ENCODE measurements at places on chromosomes 2 and 18.

DNA sequence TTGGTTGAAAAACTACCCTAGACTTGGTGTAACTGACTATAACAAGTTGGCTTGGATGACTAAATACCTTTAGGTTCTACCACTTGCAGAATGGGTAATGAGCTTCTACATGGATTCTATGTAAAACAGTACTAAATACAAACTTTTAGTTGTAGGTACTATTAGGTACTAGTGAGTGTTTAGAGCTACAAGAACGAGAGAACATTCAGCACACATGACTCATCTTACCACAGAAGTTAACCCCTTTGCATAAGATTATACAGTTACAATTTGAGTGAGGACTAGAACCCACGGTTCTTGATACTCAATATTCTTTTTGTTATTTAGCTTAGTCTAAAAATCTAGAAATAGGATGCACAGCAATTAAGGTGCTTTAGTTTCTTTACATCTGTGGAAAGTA, 101.7 kb upstream of the TFCP2L1 start:
- DNase-seq, result no peak

GRCh38 chr2:131008967-131009366, 84.3 kb downstream of the FAM168B start:
- no peak for DNase-seq

GRCh38 chr2:210224941-210225672, at the start of gene ACADL:
Gene ACADL (minus strand): TSS chr2:210225447. CDS start chr2:210225263, 184 bp downstream.
- DNase-seq, result no peak

GRCh38 chr2:129329574-129329973, 649.9 kb upstream of the RAB6C start:
- DNase-seq, result no peak

DNA sequence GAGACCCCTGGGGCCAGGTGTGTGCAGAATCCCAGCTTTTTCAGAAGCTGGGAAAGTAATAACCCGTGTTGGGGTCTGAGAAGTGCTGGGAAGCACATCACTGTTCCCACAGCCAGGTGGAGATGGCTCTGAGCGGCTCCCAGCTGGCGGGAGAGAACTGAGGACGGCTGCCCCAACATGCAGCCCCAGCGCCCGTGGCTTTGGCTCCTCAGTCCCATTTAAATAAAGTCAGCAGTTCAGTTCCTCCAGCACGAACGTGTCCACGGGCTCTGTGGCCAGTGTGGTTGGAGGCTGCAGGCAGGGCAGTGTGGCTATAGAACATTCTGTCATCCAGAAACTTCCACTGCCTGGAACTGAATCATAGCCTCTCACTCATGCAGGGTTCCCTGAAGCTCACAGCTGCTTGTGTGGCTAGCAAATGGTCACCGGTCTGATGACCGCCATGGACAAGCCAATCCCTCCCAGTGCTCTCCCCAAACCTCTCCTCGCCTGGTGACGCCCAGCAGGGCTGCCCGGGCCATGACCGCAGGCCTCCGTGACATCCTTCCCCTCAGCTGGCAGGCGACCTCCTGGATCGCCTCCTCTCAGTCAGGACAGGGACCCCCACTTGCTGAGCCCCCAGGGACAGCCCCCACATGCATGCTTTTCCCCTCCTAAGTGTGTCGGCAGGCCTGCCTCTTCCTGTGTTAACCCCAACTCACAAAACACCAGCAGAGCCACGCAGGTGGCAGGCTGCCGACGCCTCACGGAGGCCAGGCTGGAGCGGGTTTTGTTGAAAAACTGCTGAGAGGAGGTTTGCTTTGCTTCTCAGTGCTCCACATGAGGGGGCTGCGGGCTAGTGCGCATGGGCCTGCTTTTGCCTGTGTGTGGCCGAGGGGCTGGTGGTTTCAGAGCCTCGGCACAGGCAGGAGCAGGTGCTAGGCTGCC, 1.3 kb downstream of the RTP5 start:
- DNase-seq, result no peak

DNA sequence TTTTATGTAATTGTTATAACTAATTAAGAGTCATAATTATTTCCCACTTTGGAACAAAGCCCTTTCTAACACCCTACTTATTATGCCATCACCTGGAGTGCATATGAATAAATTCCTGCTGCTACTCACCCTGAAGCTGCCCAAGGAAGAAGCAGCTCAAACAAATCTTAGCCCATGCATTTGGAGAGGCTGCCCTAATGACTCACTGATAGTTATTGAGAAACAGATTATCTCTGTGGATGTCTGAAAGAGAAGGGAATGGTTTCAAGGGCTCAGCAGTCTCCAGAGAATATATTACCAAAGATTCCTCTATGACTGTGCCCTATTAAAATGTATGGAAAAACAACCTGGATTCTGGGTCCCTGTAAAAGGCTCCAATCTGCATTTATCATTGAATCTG, 81.0 kb downstream of the GPR39 start:
- no peak for DNase-seq

DNA sequence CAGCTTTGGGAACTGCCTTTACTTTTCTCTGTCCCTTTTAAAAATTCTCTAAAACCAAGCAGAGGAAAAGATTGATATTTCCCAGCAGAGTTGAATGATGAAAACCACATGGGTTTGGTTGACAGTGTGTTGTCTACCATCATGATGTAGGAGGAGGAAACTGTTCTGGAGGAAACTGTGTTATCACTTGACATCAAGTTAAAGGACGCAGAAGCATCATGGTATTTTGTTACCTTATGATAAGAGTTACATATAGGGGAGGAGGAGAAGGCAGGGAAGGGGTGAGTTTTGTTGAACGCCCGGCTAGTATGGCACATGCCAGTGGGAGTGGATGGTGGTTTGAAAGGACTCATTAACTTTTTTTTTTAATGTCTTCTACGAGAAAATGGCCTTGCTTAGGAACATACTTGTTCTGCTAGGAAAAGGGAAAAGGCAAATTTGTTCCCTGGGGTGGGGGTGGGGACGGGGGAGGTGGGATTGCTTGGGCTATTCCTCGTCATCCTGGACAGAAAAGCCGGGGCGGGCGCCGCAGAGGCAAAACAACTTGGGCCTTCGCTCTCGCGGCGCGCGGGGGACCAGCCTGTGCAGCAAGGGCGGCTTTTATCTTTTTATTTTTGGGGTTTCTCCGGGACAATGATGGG, 766 bp downstream of the TMEM17 start:
- no peak for DNase-seq

DNA sequence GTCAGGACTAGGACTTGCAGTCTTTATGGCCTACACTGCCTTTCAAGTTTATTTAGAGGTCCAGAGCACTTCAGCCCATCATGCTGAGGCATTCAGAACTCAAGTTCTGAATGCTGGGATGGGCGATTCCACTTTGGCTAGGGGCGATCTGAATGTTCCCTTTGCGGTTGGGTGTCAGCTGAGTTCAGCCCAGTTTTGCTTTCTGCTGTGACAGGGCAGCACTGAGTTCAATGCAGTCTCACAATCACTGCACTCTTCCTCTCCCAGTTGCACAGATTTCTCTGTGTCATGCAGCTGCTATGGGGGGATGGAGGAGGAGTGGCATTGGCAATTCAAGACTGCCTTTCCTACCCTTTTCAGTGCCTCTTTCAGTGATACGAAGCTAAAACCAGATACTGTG, 1232.0 kb upstream of the FAM98A start:
- DNase-seq, result no peak

DNA sequence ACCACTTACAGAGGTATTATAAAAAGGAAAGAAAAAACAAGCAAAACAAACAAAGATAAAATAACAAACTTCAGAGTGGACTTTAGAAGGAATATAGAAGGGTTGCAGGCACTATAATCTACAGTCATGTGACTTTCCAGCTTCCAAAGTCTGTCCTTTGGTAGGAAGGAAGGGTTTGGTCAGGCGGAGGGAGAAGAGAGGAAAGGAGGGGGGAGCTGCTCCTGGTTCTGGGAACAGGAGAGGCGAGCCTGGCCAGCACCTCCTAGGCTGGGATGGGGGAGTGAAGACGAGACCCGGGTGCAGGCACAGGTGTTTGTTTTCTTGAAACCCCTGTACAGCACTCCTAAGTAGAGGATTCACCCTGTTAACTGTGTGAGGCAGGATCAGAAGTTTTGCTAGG, 53.8 kb upstream of the GATA6 start:
- no peak for DNase-seq

- no peak for DNase-seq
Measured at GRCh38 chr2:144876013-144876412, 356.1 kb upstream of the ZEB2 start.

GRCh38 chr18:56298935-56299334, 339.5 kb downstream of the TXNL1 start:
- DNase-seq, result no peak

- DNase-seq, result no peak
Measured at GRCh38 chr2:175606010-175606841, 395.8 kb downstream of the LNPK start.

DNA sequence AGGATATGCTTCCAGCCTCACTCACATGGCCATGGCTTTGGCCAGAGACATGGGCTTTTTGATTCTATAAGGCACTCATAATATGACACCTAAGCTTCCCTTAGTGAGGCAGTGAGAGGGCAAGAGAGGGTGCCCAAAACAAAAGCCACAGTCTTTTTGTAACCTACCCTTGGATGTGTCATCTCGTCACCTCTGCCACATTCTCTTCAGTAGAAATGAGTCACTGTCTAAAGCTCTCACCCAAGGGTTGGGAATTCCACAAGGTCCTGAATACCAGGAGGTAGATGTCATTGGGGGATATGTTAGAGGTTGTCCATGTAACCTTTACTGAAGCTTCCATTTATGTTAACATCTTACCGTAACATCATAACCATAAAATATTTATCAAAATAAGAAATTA, 108.4 kb downstream of the ALMS1 start:
- DNase-seq, result no peak

- DNase-seq, result no peak
Measured at GRCh38 chr2:1607236-1607920, 136.9 kb downstream of the PXDN start.

DNA sequence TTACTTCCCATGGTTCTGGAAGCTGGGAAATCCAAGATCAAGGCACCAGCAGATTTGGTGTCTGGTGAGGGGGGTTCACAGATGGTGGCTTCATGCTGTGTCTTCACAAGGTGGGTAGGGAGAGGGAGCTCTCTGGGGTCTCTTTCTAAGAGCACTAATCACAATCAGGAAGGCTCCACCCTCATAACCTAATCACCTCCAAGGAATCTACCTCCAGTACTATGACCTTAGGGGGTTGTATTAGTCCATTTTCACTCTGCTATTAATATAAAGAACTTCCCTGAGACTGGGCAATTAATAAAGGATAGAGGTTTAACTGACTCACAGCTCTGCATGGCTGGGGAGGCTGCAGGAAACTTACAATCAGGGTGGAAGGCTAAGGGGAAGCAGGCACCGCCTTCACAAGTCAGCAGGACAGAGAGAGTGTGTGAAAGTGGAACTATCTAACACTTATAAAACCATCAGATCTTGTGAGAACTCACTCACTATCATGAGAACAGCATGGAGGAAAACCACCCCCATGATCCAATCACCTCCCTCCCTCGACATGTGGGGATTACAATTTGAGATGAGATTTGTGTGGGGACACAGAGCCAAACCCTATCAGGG, 17.6 kb downstream of the TBC1D8 start:
- DNase-seq, result no peak

DNA sequence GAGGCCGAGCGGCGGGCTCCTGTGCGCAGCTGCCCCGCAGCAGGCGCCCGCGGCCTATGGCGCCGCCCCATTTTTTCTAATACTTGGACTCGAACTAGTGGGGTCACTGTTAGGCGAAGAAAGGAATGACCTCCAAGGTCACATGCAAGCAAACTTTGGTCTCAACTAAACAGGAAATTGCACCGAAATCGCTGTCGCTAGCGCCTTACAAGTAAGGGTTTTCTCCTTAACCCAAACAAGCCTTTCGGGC, 339 bp downstream of the ACAA2 start:
- DNase-seq, result no peak

DNA sequence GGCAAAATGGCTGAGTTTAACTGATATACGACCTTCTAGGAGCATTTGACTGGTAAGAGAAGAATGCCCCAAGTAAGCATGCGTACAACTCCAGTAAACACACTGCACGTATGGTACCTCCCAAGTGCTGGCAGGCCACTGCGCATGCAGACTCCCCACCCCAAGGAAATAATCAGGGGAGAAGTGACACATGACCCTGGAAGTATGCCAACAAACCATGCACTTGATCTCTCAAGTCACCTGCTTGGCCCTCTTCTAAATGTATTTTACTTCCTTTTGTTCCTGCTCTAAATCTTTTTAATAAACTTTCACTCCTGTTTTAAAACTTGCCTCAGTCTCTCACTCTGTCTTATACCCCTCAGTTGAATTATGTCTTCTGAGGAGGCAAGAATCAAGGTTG, 129.8 kb upstream of the COL5A2 start:
- no peak for DNase-seq

- DNase-seq, result no peak
Measured at GRCh38 chr2:40138314-40138713, 313.6 kb downstream of the SLC8A1 start.

GRCh38 chr2:218984239-218985020, 554 bp downstream of the FEV start:
- DNase-seq, result no peak

- no peak for DNase-seq
Measured at GRCh38 chr2:108351889-108352288, 25.9 kb upstream of the SULT1C4 start.

- DNase-seq, result no peak
Measured at GRCh38 chr2:154189953-154190352, 318.2 kb downstream of the GALNT13 start.
